ENCODE measurements at places on chromosomes 4 and X. TPM values are rescaled to one million over a fixed set of nuclear protein-coding genes. Genes with fewer than 3 reads are reported as not detected.

Gene RNF150
- total RNA-seq = 10.3 TPM

Gene GRIA2
- total RNA-seq = not detected

Gene C4orf51
- not detected for total RNA-seq

Gene NUP62CL
- total RNA-seq = not detected

Gene ENAM
- total RNA-seq = not detected

Gene HERC5
- total RNA-seq = 0.23 TPM

Gene PAGE5
- total RNA-seq = not detected

Gene FRMD7
- not detected for total RNA-seq

Gene MAOB
- total RNA-seq = 0.47 TPM

Gene TRIML2
- total RNA-seq = not detected

Gene PAGE2
- not detected for total RNA-seq

Gene HDX
- total RNA-seq = 0.82 TPM
